Spleen (tissue), 13 donors: ENCODE measurements at places on chromosomes 4 and X.

- no peaks in the 10 kb centered on the region for H3K27me3 ChIP-seq
- no peak for DNase-seq
- H3K4me3 ChIP-seq = no peak overlapping the region
These were observed 247.8 kb downstream of the GRID2 start for GRCh38 chr4:92551616-92552015.

GRCh38 chr4:3636646-3637320 lies 104.6 kb upstream of the LRPAP1 start:
- H3K27me3 ChIP-seq = no peaks in the 10 kb centered on the region
- peak overlapping the region; percentile 85 for H3K27ac ChIP-seq
- no peak overlapping the region for H3K4me3 ChIP-seq
- no peaks in the 10 kb centered on the region for H3K4me1 ChIP-seq
- DNase-seq = peak; percentile 52
- H3K36me3 ChIP-seq = no peaks in the 10 kb centered on the region

DNA sequence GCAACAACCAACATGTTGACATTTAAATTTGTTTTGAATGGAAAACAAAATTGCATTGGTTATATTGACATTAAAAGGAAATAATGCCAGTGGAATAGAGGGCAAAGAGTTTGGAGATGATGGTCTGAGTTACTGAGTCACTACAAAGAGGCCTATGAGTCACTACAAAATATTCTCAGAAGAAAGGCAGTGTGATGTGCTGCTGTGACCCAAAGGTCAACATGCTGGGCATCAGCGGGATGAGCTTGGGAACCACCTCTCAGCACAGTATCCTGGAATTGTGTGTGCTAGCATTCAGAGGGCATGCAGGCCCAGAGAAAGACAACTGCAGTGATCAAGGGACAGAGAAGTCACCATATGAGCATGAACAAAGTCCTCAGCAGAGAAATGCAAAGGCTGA lies 2.8 kb downstream of the CMC4 start:
- no peak overlapping the region for H3K4me3 ChIP-seq
- no peak overlapping the region for H3K27ac ChIP-seq
- H3K36me3 ChIP-seq = no peaks in the 10 kb centered on the region
- no peak for DNase-seq
- no peaks in the 10 kb centered on the region for H3K27me3 ChIP-seq

GRCh38 chrX:93874554-93874953 lies 200.5 kb downstream of the FAM133A start:
- H3K4me1 ChIP-seq = no peaks in the 10 kb centered on the region
- H3K4me3 ChIP-seq = no peak overlapping the region
- no peaks in the 10 kb centered on the region for H3K27me3 ChIP-seq
- H3K27ac ChIP-seq = no peak overlapping the region
- no peak for DNase-seq

DNA sequence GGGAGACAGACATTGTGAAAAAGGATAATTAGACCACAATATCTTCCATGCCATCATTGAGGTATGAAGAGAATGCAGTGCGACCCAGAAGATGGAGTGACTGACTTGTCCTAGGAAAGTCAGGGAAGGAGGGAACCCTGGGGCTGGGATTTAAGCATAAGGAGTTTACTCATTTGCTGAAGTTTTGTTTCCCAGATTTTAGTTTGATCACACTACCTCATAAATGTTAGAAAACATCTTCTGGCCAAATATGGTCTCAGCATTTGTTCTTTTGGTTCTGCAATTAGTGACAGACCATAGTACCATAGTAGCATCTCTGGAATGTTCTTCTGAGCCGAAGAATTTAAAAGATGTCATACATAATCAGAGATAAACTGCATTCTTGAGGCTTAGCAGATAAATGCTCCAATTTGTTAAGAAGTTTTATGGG lies 96.5 kb upstream of the PGRMC2 start:
- H3K27ac ChIP-seq = no peak overlapping the region
- no peaks in the 10 kb centered on the region for H3K36me3 ChIP-seq
- H3K4me3 ChIP-seq = no peak overlapping the region
- no peaks in the 10 kb centered on the region for H3K4me1 ChIP-seq
- no peaks in the 10 kb centered on the region for H3K27me3 ChIP-seq
- DNase-seq = no peak

GRCh38 chr4:96260064-96260682 lies 420.3 kb downstream of the PDHA2 start:
- H3K27me3 ChIP-seq = no peaks in the 10 kb centered on the region
- H3K27ac ChIP-seq = no peak overlapping the region
- H3K4me3 ChIP-seq = no peak overlapping the region
- no peak for DNase-seq

- no peak for DNase-seq
- no peaks in the 10 kb centered on the region for H3K27me3 ChIP-seq
- H3K4me1 ChIP-seq = no peaks in the 10 kb centered on the region
- H3K4me3 ChIP-seq = no peak overlapping the region
- no peaks in the 10 kb centered on the region for H3K36me3 ChIP-seq
- no peak overlapping the region for H3K27ac ChIP-seq
These were observed 87.8 kb downstream of the DHX15 start for GRCh38 chr4:24496597-24496996.

GRCh38 chr4:4651811-4652755 lies 110.2 kb upstream of the STX18 start:
- DNase-seq = no peak
- no peak overlapping the region for H3K27ac ChIP-seq
- no peaks in the 10 kb centered on the region for H3K36me3 ChIP-seq
- H3K4me1 ChIP-seq = no peaks in the 10 kb centered on the region
- no peak overlapping the region for H3K4me3 ChIP-seq
- H3K27me3 ChIP-seq = no peaks in the 10 kb centered on the region

- no peak for DNase-seq
- H3K27me3 ChIP-seq = no peaks in the 10 kb centered on the region
- H3K27ac ChIP-seq = no peak overlapping the region
- H3K4me3 ChIP-seq = no peak overlapping the region
These were observed 482.9 kb downstream of the NAF1 start for GRCh38 chr4:162683659-162684370.

GRCh38 chrX:25034889-25035288 lies 19.1 kb upstream of the ARX start:
- H3K4me1 ChIP-seq = no peaks in the 10 kb centered on the region
- H3K4me3 ChIP-seq = no peak overlapping the region
- no peak for DNase-seq
- H3K36me3 ChIP-seq = no peaks in the 10 kb centered on the region
- H3K27ac ChIP-seq = no peak overlapping the region
- H3K27me3 ChIP-seq = no peaks in the 10 kb centered on the region

GRCh38 chr4:152075253-152075928 lies 314.6 kb upstream of the GATB start:
- no peak overlapping the region for H3K4me3 ChIP-seq
- no peaks in the 10 kb centered on the region for H3K4me1 ChIP-seq
- no peaks in the 10 kb centered on the region for H3K27me3 ChIP-seq

- H3K4me1 ChIP-seq = no peaks in the 10 kb centered on the region
- H3K36me3 ChIP-seq = no peaks in the 10 kb centered on the region
- H3K27me3 ChIP-seq = no peaks in the 10 kb centered on the region
- H3K27ac ChIP-seq = no peak overlapping the region
- DNase-seq = no peak
- H3K4me3 ChIP-seq = no peak overlapping the region
These were observed 160.1 kb upstream of the NDST3 start for GRCh38 chr4:117874216-117874615.

GRCh38 chr4:74237425-74237966 lies 70.8 kb upstream of the EPGN start:
- no peaks in the 10 kb centered on the region for H3K4me1 ChIP-seq
- H3K36me3 ChIP-seq = no peaks in the 10 kb centered on the region
- H3K4me3 ChIP-seq = no peak overlapping the region
- DNase-seq = no peak

DNA sequence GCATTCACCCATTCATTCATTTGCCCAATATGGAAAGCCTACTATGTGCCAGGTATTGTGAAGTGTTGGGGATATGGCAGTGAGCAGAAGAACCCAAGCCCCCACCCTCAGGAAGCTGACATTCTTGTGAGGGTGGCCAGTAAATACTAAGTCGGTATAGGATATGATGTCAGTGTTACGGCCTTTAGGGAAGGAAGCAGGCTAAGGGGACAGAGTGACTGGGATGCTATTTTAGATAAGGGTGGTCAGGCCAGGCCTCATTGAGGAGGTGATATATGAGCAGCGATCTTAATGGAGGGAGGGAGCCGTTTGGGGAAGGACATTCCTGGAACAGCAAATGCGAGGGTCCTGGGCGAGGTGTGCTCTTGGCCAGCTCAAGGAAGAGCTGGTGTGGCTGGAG lies 2.0 kb downstream of the ATP6AP1 start:
- H3K4me3 ChIP-seq = no peak overlapping the region
- no peaks in the 10 kb centered on the region for H3K27me3 ChIP-seq
- H3K27ac ChIP-seq = peak overlapping the region; percentile 65
- H3K36me3 ChIP-seq = peaks cover 13% of the 10 kb centered on the region

DNA sequence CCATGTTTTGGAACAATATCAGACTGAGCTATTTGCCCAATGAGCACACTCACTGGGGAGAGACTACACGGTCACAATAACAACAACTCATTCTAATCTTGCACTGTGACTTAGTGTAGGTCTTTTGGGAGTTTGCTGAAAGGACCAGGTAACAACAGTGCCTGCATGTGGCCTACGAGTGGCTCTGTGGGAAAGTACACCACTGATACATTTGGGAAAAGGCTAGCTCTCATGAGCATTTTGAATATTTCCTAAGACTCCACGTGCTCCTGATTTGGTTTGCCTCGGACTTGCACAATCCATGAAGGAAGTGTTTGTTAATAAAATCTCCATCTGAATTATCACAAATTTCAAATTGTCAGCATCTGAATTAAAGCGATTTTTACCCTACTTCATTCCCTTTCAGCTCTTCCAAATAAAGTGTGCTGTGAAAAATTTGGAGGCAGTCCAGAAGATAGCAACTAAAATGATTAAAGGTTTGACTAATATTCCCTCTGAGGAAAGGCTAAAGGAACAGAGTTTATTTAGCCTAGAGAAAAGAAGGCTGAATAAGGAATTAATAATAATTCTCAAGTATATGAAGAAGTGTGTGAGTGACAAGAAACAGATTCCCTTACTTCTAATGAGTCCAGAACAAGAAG lies 406.4 kb downstream of the PPARGC1A start:
- no peaks in the 10 kb centered on the region for H3K27me3 ChIP-seq
- no peaks in the 10 kb centered on the region for H3K36me3 ChIP-seq
- H3K4me3 ChIP-seq = no peak overlapping the region

GRCh38 chr4:159250751-159251325 lies 148.0 kb downstream of the RAPGEF2 start:
- no peaks in the 10 kb centered on the region for H3K27me3 ChIP-seq
- no peak overlapping the region for H3K27ac ChIP-seq
- no peak overlapping the region for H3K4me3 ChIP-seq
- DNase-seq = peak; percentile 76

- H3K4me1 ChIP-seq = no peaks in the 10 kb centered on the region
- DNase-seq = no peak
- H3K4me3 ChIP-seq = no peak overlapping the region
These were observed 324.0 kb downstream of the STPG2 start for GRCh38 chr4:97819294-97819693.

DNA sequence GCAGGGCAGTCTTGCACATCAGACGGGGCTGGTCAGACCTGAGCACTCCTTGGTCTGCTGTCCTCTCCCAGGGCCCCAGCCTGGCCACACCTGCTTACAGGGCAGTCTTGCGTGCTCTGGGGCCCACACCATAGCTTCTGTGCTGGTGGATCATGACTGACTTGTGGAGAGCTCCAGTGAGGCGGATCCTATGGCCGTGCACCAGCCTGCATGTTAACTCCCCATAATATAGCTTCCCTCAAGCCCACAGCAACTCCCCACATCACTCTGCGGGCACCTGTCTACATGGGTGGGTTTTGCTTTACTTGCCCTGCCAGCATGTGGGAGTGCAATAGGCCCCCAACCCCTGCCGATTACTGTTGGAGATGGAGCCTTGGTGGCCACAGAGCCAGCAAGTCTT lies 8.2 kb upstream of the TMSB15B start:
- no peak overlapping the region for H3K4me3 ChIP-seq
- H3K27me3 ChIP-seq = no peaks in the 10 kb centered on the region
- no peaks in the 10 kb centered on the region for H3K4me1 ChIP-seq
- H3K36me3 ChIP-seq = no peaks in the 10 kb centered on the region
- H3K27ac ChIP-seq = no peak overlapping the region

- no peak for DNase-seq
- H3K36me3 ChIP-seq = no peaks in the 10 kb centered on the region
- no peaks in the 10 kb centered on the region for H3K27me3 ChIP-seq
- no peak overlapping the region for H3K4me3 ChIP-seq
These were observed 46.2 kb downstream of the TIGD2 start for GRCh38 chr4:89157488-89158024.

GRCh38 chr4:76984788-76985211 lies 35.2 kb downstream of the SEPTIN11 start:
- H3K4me1 ChIP-seq = peaks cover 71% of the 10 kb centered on the region
- no peaks in the 10 kb centered on the region for H3K27me3 ChIP-seq
- H3K36me3 ChIP-seq = no peaks in the 10 kb centered on the region
- no peak overlapping the region for H3K27ac ChIP-seq

DNA sequence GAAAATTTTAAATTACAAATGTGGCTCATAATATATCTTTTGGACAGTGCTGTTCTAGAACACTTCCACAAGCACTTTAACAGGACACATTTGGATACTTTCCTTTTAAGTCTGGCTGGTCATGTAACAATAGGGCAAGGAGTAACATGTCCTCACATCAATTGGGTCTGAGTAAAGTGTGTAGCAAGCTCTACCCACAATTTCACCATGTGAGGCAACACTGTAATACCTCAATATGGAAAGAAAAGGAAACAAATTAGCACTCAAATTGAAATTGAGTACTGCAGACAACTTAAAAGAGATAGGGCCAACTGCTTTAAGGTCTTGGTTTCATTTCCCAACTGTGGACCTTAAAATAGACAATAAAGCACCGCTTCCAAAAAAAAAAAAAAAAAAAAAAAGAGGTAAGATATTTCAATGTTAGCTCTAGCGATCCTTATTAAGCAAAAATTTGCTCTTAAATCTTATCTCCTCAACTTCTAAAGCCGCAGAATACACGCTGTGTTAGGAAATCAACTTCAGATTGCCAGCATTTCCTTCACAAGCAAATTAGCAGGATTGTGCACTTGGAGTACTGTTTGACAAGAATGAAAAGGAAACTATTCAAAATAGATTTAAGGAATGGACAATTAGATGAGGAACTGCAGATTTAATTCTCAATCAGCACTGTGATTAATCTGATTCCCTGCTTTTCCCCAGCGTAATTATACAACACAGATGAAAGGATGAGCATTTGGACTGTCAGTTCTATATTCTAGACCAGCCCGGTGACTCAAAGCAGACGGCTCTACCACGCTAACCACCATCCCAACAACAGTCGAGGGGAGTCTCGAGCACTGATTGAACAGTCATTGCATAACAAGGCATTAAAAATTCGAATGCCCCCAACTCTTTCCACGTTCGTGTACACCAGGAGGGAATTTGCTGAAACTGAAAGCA lies 1.6 kb downstream of the CASK start:
- H3K27me3 ChIP-seq = no peaks in the 10 kb centered on the region
- peak overlapping the region; percentile 45 for H3K4me3 ChIP-seq
- H3K27ac ChIP-seq = peak overlapping the region; percentile 84
- H3K36me3 ChIP-seq = no peaks in the 10 kb centered on the region

GRCh38 chr4:165368114-165368513 lies 10.7 kb upstream of the CPE start:
- H3K36me3 ChIP-seq = no peaks in the 10 kb centered on the region
- H3K27me3 ChIP-seq = no peaks in the 10 kb centered on the region
- H3K27ac ChIP-seq = no peak overlapping the region
- no peaks in the 10 kb centered on the region for H3K4me1 ChIP-seq
- no peak overlapping the region for H3K4me3 ChIP-seq
